ENCODE measurements at places on chromosomes 6 and 20.

DNA sequence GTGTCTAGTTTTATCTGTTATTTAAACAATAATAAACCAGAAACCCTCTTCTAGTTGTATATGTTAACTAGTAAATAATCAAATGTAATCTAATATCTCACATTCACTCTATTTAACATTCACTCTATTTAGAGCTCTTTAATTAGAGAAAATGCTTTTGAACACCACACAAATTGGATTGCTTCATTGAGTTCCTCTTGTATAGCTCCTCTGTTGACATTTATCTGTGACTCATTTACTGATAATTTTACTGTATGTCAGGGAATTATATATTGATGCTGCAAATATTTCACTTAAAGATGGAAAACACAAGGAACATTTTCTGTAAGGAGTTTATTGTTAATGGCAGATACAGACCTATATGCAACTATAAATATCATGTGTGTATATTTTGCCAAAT, 594.6 kb downstream of the COL12A1 start:
- no peak for DNase-seq

- DNase-seq: no peak
Measured at GRCh38 chr20:43914311-43915210, at the start of gene TOX2. Gene TOX2 (plus strand): TSS chr20:43914852. CDS start chr20:43914892, 40 bp downstream.

DNA sequence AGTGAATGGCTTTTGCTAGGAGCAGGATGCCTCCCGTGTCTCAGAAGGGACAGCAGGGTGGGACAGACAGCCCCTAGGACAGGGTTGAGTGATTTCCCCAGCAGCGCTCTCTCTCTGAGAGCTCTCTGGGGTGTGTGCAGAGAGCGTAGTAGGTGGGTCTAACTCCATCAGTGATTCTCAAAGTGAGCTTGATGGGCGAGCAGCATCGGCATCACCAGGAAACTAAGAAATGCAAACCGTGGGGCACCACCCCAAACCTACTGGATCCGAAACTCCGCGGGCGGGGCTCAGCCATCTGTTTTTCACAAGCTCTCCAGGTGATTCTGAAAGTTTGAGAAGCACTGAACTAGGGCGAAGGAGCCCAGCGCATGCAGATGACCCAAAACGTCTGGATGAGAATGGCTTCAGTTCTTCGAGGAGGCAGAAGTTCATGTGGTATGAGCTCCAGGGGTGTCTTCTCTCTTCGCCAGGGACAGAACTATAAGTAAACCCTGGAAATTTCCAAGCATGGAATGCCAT, 119.6 kb upstream of the RNF24 start:
- DNase-seq: no peak

- DNase-seq: no peak
Measured at GRCh38 chr6:46993846-46994245, 48.3 kb downstream of the ADGRF1 start.

DNA sequence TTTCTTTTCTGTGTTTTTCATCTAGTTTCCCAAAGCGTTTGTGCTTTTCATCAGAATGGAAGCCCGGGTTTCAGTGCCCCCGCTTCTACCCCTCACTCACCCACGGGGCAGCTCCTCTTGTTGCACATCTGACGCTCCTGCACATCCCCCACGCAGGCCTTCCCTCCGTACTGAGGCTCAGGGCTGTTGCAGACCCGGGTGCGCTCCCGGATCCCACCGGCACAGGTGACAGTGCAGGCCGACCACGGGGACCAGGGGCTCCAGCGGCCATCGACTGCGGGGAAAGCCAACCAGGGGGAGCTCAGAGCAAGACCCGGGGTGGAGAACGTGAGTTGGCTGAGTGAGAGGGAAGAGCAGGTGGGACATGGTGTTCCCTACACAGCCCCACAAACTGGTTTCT, 19.0 kb downstream of the THBS2 start:
- DNase-seq: no peak

- DNase-seq: no peak
Measured at GRCh38 chr20:41478026-41478425, 111.4 kb upstream of the EMILIN3 start.

GRCh38 chr20:15675061-15675514, 898.2 kb downstream of the KIF16B start:
- no peak for DNase-seq

GRCh38 chr20:22524393-22525015, 59.9 kb downstream of the FOXA2 start:
- DNase-seq: no peak

- DNase-seq: no peak
Measured at GRCh38 chr6:5497896-5498578, 236.7 kb downstream of the FARS2 start.

GRCh38 chr6:41560431-41561192, 14.4 kb downstream of the FOXP4 start:
- peak; percentile 72 for DNase-seq

GRCh38 chr20:56788671-56789610, 159.8 kb downstream of the TFAP2C start:
- DNase-seq: no peak

GRCh38 chr6:30828027-30828962, 56.0 kb upstream of the DDR1 start:
- DNase-seq: peak; percentile 94

- DNase-seq: no peak
Measured at GRCh38 chr6:3347247-3347646, 88.5 kb downstream of the PSMG4 start.

DNA sequence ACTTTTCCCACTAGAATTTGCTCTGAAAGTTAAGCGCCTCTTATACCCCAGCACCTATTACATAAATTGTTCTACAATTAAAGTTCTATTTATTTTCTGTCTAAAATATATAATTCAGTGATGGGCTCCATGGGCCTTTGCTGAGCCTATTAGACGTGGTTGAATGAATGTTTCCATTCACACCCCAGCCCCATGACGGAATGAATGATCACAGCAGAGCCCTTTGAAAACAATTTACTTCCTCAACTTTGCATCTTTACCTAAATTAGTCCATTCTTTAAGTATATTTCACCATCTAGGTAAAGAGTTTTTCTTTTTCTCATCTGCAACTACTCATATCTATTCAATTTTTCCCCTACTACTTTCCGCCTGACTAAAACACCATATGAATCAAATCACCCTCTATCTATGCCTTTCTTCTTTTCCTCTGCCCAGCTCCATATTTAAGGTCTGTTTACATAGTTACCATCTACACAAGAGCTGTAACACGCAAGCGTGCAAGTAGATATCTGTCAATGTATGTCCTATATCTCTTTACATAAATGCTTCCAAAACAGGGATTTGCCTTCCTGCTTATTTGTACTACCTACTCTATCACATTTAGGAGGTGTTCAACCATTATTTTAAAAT, 69.7 kb downstream of the ECT2L start:
- no peak for DNase-seq

Measured in ovary (tissue), 10 donors.